ENCODE measurements at places on chromosomes 3 and 15. TPM values are rescaled to one million over a fixed set of nuclear protein-coding genes. Genes with fewer than 3 reads are reported as not detected.

Gene ZCWPW2
- not detected for total RNA-seq

Gene GOLGA6L7
- total RNA-seq: not detected

Gene ZNF860
- 0.17 TPM for total RNA-seq

Gene COL6A5
- not detected for total RNA-seq

GRCh38 chr15:40869686-40870085 is 4.3 kb downstream of the RHOV start:
- H3K4me1 ChIP-seq: peaks cover 12% of the 10 kb centered on the region
- no peaks in the 10 kb centered on the region for H3K36me3 ChIP-seq
- no peak overlapping the region for H3K27ac ChIP-seq
- no peak for DNase-seq

GRCh38 chr3:108202080-108202479 is 20.1 kb downstream of the IFT57 start:
- no peaks in the 10 kb centered on the region for H3K4me1 ChIP-seq
- H3K27me3 ChIP-seq: no peaks in the 10 kb centered on the region
- no peaks in the 10 kb centered on the region for H3K36me3 ChIP-seq
- no peak for DNase-seq

GRCh38 chr3:88433568-88433967 is 283.8 kb downstream of the C3orf38 start:
- H3K4me1 ChIP-seq: no peaks in the 10 kb centered on the region
- H3K36me3 ChIP-seq: no peaks in the 10 kb centered on the region
- DNase-seq: no peak
- no peak overlapping the region for H3K4me3 ChIP-seq
- H3K27me3 ChIP-seq: no peaks in the 10 kb centered on the region
- no peak overlapping the region for H3K27ac ChIP-seq

DNA sequence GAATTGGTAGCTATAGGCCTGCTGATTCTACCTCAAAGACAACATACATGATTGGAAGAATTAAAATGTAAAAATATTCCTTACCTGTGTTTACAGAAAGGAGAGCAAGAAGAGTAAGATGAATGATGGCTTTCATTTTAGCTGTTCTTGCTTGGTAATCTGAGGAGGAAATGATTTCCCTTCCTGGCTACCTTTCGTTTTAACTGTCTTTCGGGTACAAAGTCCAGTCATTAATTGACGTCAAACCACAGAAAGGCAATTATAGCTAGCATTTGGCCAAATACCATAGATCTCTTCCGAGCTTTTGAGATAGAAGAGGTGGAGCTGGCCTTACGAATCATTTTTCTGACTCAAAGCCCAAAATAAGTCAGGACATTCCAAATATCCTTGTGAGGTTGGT is at the start of gene MUC13:
Gene MUC13 (minus strand): TSS at position 175 of the 400 bp plus-strand sequence. CDS start 39 bp downstream, at position 136.
- H3K4me3 ChIP-seq: no peak within 1 kb of the TSS
- no peak for DNase-seq
- H3K36me3 ChIP-seq: no peaks in the 10 kb centered on the region
- H3K27me3 ChIP-seq: no peaks in the 10 kb centered on the region
- no peaks in the 10 kb centered on the region for H3K4me1 ChIP-seq

- H3K36me3 ChIP-seq: no peaks in the 10 kb centered on the region
- no peaks in the 10 kb centered on the region for H3K27me3 ChIP-seq
- DNase-seq: no peak
- H3K4me3 ChIP-seq: no peak overlapping the region
- H3K27ac ChIP-seq: no peak overlapping the region
These were observed 8.1 kb downstream of the AGBL1 start for GRCh38 chr15:86087808-86088207.

DNA sequence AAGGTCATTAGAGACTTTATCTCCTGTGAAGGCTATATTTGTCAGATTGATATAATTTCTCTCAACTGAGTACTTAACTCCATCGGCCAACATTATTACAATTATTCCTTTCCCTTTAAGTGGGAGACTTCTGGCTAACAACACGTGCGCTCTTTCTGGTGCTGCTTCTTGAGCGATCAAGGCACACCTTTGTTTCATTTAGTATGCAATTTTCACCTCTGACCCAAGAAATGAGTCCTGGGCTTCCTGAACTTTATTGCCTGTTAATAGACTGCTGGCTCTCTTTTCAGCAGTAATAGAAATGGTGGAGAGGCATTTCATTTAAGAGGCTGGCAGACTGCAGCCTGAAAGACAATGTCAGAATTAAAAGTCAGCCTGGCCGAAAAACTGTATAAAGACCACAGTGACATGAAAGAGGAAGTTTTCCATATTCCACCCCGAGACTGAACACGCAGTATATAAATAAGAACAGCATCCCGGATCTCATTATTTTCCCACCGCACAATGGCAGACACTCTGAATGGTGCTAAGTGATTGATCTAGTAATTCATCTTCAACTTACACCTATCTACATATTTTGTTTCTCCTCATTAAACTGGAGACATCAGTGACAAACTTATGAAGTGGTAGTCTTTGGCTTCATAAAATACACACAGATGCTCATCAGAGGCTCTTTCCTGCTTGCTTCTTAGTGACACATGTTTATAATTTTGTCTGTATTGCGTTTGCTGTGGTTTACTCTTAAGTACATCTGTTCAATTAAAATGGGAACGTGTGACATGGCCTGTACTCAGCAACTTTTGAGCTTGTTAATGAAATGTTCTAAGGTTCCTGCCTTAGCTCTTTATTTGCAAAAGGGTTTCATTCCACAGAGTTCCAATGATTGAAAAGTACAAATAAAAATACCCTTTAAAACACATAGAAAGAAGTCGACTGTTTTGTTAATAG is 299.9 kb downstream of the MECOM start:
- no peak overlapping the region for H3K27ac ChIP-seq
- H3K27me3 ChIP-seq: no peaks in the 10 kb centered on the region
- DNase-seq: no peak
- H3K4me1 ChIP-seq: no peaks in the 10 kb centered on the region

- DNase-seq: no peak
- H3K4me1 ChIP-seq: no peaks in the 10 kb centered on the region
- no peaks in the 10 kb centered on the region for H3K27me3 ChIP-seq
- H3K4me3 ChIP-seq: no peak overlapping the region
- no peak overlapping the region for H3K27ac ChIP-seq
These were observed 185.9 kb upstream of the ANKRD28 start for GRCh38 chr3:15983693-15984092.

DNA sequence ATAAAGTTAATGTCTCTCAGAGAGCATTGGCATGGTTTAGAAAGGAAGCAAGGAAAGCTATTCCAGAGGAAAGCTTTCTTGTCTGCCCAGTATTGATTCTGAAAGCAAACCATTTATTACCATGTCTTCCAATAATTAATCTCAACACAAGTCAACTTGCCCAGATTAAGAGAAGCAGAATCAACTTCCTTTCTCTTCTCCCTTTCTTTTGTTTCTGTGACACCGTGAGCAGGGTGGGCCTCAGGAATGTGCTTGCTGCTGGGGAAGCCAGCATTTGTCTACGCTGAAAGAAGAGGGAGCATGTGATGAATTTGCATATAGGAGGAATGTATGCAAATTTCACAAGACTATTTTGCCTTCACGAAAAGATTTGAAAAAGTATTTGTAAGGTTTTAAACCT is 368.6 kb upstream of the ROPN1 start:
- no peaks in the 10 kb centered on the region for H3K36me3 ChIP-seq
- no peak for DNase-seq
- no peaks in the 10 kb centered on the region for H3K4me1 ChIP-seq
- H3K27me3 ChIP-seq: no peaks in the 10 kb centered on the region
- no peak overlapping the region for H3K4me3 ChIP-seq
- peak overlapping the region; percentile 26 for H3K27ac ChIP-seq

- H3K4me1 ChIP-seq: no peaks in the 10 kb centered on the region
- H3K36me3 ChIP-seq: no peaks in the 10 kb centered on the region
- no peak overlapping the region for H3K27ac ChIP-seq
- H3K27me3 ChIP-seq: no peaks in the 10 kb centered on the region
These were observed 242.5 kb downstream of the ATP8B4 start for GRCh38 chr15:49876401-49877038.

- H3K27ac ChIP-seq: no peak overlapping the region
- H3K4me1 ChIP-seq: peaks cover 21% of the 10 kb centered on the region
- H3K4me3 ChIP-seq: no peak overlapping the region
- no peaks in the 10 kb centered on the region for H3K27me3 ChIP-seq
- no peak for DNase-seq
These were observed 138.8 kb downstream of the THRB start for GRCh38 chr3:24355806-24356205.

- DNase-seq: no peak
- peak overlapping the region; percentile 32 for H3K4me3 ChIP-seq
These were observed 550 bp downstream of the CCDC9B start for GRCh38 chr15:40340038-40340739.

DNA sequence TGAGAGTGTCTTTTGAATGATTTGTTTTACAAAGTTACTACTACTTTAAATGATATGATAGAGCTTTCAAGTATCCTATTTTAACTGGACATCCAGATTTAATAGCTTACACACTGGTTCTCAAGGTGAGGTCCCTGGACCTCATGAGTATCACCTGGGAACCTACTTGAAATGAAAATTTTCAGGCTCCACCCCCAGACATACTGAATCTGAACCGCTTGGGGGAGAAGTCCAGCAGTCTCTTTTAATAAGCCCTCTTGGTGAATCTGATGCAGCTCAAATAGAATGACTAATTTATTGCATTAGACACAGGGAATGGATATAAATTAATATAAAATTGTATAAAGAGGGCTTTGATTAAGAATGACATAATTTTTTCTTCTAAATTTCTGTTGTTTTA is 29.4 kb upstream of the SLITRK3 start:
- H3K27ac ChIP-seq: no peak overlapping the region
- no peaks in the 10 kb centered on the region for H3K27me3 ChIP-seq
- H3K36me3 ChIP-seq: no peaks in the 10 kb centered on the region
- no peaks in the 10 kb centered on the region for H3K4me1 ChIP-seq
- no peak for DNase-seq

GRCh38 chr3:25818335-25818734 is 28.4 kb downstream of the OXSM start:
- no peaks in the 10 kb centered on the region for H3K27me3 ChIP-seq
- H3K27ac ChIP-seq: no peak overlapping the region
- no peaks in the 10 kb centered on the region for H3K4me1 ChIP-seq

DNA sequence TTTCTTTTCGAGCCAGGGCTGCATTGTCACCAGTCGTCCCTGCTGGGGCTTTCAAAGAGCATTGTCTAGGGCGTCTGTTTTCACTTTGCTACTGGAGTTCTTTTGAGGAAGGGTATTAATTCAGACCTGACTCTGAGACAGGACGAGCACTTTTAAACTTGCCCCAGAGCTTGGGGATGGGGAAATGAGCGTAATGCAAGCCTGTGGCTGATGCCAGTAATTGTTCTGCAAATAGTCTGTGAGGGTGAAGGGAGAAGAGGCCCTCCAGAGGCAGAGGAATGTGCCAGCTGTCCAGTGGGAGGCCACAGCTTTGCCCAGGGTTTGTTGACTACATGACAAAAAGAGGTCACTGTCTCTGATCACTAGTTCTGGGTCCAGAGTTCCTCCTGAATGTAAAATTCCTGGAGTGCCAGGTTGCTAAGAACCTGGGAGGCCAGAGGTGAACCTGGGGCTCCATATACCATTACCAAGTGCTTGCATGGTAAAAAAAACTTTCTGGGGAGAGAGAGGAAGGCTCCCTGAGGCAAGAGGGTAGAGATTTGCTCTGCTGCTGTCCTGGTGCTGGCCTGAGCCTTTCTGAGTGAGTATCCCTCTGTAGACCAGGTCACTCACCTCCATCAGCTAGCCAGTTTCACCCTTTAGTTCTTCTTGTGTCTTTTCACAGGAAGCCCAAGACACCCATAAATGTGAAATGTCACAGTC is 14.8 kb downstream of the EEFSEC start:
- peaks cover 39% of the 10 kb centered on the region for H3K4me1 ChIP-seq
- no peaks in the 10 kb centered on the region for H3K27me3 ChIP-seq
- H3K36me3 ChIP-seq: no peaks in the 10 kb centered on the region
- peak; percentile 79 for DNase-seq

GRCh38 chr3:171419457-171419856 is 40.7 kb downstream of the TNIK start:
- no peaks in the 10 kb centered on the region for H3K36me3 ChIP-seq
- DNase-seq: no peak
- no peak overlapping the region for H3K27ac ChIP-seq
- H3K4me1 ChIP-seq: no peaks in the 10 kb centered on the region
- no peaks in the 10 kb centered on the region for H3K27me3 ChIP-seq

DNA sequence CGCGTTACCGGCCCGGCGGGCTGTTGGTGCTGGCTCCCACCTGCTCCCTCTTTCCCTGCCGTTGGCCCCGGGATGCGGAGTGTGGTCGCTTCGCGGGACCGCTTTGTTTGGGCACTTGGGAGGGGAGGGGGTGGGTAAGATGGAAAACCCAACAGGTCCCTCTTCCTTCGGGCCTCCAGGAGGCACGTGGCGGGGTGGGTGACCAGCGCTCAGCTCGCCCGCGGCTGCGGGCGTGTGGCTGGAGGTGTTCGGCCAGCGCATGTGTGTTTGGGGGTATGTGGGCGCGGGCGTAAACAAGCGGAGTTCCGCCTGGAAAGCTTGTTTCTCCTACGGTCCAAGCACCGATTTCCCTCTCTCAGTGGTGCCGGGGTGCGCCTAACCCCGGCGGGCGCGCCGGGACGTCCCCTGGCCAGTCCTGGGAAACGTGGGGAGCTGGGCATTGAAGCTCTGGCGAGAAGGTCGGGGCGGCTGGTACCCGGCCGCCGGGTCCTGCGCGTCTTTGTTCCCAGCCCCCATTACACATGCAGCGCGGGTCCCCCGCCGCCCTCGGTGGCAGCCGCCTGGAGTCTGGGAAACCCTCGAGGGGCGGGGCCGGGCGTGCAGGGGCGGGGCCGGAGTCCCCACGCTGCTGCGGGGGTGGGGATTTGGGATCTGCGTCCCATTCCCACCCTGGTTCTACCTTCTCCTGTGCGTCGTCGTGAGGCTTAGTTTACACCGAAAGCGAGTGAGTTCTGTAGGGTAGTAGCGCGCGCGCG is 1.4 kb downstream of the ACVR2B start:
- H3K4me3 ChIP-seq: peak overlapping the region; percentile 70
- H3K27ac ChIP-seq: peak overlapping the region; percentile 90
- H3K4me1 ChIP-seq: peaks cover 29% of the 10 kb centered on the region
- peak; percentile 86 for DNase-seq
- H3K27me3 ChIP-seq: no peaks in the 10 kb centered on the region

GRCh38 chr3:27080258-27080525 is 289.0 kb downstream of the NEK10 start:
- H3K27ac ChIP-seq: no peak overlapping the region
- no peaks in the 10 kb centered on the region for H3K4me1 ChIP-seq
- no peaks in the 10 kb centered on the region for H3K36me3 ChIP-seq
- H3K4me3 ChIP-seq: no peak overlapping the region
- H3K27me3 ChIP-seq: no peaks in the 10 kb centered on the region

GRCh38 chr3:46667061-46667621 is 26.3 kb downstream of the ALS2CL start:
- H3K36me3 ChIP-seq: no peaks in the 10 kb centered on the region
- peaks cover 13% of the 10 kb centered on the region for H3K4me1 ChIP-seq
- H3K27ac ChIP-seq: no peak overlapping the region
- no peaks in the 10 kb centered on the region for H3K27me3 ChIP-seq

All from right lobe of liver (tissue), 6 donors.